Stimulated activated CD4-positive, alpha-beta T cell treated with anti-CD3 and anti-CD28 coated beads, Interleukin-4, amount 100 ng/mL, for 24 hours (primary cell): ENCODE measurements at places on chromosomes 11 and 22.

GRCh38 chr11:12099132-12099873 lies 11.1 kb upstream of the MICAL2 start:
- no peak for DNase-seq

GRCh38 chr22:23833911-23834317 lies 4.9 kb downstream of the DERL3 start:
- no peak for DNase-seq

GRCh38 chr22:40289991-40290459 lies 56.3 kb upstream of the ADSL start:
- DNase-seq: peak; percentile 76

- DNase-seq: no peak
Observed at GRCh38 chr11:6817694-6818093, 18.2 kb upstream of the OR6A2 start.

DNA sequence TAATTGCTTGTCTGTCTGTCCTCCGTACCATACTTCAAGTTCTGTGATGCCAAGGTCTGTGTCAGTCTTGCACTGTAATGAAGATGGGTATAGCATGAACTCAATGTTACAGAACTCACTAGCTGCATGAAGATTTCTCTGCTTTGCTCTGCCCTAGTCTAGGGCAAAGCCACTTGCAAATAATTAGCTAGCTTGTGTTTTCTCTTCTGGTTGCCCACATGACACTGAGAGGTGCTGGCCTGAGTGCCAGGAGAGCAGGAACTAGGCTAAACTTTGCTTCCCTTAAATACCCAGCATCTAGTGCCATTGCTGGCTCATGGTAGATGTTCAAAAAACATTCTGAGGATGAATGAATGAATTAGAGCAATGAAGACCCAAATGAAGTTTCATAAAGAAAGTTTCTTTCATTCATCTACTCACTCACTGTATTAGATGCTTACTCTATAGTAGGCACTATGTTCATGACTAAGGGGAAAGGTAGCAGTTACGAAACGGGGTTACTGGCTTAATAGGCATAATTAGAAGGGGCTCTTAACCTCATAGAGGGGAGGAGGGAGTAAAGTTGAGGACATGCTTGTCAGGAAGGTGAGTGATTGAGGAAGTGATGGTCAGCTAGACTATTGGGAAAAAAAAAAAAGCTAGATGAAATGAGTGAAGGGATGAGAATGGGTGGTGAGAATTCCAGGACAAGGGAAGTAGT lies 4.4 kb upstream of the ENDOD1 start:
- no peak for DNase-seq

- no peak for DNase-seq
Observed at GRCh38 chr22:37741312-37741795, 44.5 kb downstream of the TRIOBP start.

GRCh38 chr22:43447380-43447779 lies 35.6 kb downstream of the MPPED1 start:
- DNase-seq: no peak

DNA sequence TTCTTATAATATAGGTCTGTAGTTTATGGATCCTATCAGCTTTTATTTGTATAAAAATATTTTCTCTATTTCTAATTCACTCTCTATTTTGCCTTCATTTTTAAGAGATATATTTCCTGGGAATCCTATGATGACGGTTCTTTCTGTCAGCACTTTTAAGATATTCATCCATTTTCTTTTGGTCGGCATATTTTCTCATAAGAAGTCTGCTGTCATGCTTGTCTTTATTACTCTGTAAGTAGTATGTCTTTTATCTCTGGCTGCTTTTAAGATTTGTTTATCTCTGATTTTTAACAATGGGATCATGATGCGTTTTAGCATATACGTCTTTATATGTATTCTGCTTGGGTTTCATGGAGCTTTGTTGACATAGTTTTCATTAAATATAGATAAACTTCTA lies 175.5 kb downstream of the SNX19 start:
- DNase-seq: no peak

DNA sequence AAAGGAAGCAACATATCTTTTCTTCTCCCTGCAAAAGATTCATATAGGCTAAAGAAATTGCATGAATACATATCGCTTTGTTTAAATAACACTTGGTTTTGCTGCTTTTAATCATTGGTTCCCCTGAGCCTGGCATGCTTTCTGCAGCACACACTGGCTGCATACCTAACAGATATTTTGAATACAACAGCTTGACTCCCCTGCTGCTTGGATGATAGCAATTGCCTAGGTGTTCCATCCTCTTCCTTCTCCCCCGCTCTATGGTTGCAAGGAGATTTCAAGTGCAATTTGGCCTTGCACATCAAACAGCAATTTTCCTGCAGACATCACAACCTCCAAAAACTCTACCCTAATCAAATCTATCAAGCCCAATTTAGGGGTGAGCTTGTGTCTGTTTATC lies 430.0 kb downstream of the NTM start:
- no peak for DNase-seq

DNA sequence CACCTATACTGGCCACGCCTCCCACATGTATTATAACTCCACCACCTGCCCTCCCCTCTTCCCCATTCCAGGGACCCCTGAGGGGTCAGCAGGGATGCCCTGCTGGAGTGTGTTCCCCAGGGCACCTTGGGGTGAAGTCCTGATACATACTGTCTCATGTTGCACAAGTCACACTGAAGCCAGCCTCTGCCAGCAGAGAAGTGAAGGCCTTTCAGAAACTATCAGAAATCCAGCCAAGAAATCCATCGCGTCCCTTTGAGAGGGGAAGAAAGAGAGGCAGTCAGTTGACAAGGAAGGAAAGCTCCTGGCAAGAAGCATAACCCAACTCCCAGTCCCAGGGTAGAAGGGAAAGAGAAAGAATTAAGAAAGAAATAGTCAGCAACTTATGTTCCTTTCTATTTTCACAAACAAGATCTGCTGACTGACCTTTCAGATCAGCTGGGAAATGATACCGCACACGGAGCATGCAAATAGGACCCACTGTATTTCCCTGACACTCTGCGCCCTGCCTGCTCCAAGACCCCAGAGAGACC lies 45.2 kb downstream of the SC5D start:
- no peak for DNase-seq

GRCh38 chr11:16591157-16591556 lies 147.3 kb upstream of the C11orf58 start:
- no peak for DNase-seq

DNA sequence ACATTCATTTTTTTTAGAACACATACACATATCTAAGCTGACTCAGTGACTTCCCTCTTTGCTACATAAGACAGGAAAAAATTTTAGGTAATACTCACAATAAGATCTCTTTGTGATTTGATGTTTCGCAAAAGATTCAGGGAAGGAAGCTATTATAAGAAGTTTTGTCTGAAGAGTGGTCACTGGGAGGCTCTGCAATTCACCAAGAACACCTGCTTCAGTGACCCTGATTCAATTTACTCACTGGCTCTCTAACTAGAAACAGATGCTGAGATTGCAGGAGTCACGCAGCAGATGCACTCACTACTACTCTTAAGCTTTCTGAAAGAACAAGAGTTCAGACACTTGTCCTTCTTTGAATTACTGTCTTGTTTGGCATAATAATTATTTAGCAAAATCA lies 193.6 kb upstream of the DDI1 start:
- no peak for DNase-seq

GRCh38 chr11:21179770-21180169 lies 510.4 kb downstream of the NELL1 start:
- no peak for DNase-seq

DNA sequence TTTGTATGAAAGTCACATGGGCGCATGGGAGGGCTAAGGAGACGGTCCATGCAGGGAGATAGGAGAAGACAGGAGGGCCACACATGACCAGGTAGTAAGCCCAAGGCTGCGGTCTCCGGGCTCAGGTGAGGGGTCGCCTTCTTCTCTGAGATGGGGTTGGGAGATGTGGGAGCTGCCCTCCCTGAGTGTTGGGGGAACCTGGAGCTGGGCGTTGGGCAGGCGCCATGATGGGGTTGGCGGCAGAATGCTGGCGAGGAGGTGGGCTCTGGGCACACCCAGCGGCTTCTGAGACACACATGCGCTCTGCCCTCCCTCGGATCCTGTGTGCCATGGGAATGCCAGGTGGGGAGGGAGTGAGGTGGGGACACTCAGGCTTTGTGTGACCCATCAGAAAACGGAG lies 254.8 kb downstream of the TBC1D22A start:
- no peak for DNase-seq

- DNase-seq: no peak
Observed at GRCh38 chr11:61476371-61476770, 32.2 kb upstream of the LRRC10B start.

GRCh38 chr22:24810043-24810749 lies 4.2 kb downstream of the SGSM1 start:
- no peak for DNase-seq

DNA sequence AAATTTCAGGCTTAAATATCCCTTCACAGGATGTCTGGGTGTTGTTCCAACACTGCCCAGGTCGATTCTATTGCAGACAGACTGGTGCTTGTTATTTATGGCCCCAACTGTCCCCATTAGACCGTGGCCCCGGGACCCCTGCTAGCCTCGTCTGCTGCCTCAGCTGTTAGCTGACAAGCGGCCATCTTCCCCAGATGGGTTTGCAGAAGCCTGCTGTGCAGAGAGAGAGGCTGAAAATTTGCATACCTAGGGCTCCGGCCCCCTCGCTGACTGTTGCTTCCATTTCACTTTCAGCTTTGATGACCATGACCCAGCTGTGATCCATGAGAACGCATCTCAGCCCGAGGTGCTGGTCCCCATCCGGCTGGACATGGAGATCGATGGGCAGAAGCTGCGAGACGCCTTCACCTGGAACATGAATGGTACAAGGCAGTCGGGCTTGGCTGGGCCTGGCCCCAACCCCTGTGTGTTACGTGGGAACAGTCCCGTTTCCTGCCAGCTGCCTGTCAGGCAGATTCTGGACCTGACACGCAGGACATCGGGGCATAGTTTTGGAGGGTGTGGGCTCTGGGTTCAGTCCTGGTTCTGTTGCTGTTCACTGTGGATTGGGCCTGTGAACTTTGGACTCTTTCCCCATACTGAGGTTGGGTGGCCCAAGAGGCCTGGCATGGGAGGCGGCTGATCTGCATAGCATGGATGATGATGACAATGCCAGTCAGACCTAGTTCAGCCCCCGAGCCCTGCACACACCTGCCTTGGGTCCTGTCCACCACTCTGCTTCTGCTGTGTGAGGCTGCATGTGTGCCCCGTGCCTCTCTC lies 16.4 kb downstream of the SMARCB1 start:
- DNase-seq: no peak

GRCh38 chr11:132168344-132168981 lies 798.0 kb downstream of the NTM start:
- no peak for DNase-seq

DNA sequence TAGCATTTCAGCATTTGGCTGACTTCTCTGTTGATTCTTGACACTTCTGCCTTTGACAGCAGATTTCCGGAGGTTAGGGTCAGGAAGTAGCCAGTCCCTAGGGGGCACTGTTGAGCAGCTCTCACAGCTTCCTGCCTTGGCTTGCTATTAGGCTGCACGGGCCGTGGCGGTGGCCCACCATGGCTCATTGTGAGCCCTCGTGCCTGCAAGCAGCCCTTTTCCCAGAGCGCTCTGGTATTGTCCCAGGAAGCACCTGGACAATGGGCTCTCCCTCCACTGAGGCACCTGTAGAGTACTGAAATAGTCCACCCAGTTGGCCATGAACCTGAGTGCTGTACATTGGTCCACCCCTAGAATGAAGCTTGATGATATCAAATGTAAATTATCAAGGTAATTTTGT lies 100.2 kb upstream of the GAL start:
- DNase-seq: peak; percentile 60

GRCh38 chr11:116533186-116533825 lies 239.5 kb downstream of the BUD13 start:
- DNase-seq: no peak

DNA sequence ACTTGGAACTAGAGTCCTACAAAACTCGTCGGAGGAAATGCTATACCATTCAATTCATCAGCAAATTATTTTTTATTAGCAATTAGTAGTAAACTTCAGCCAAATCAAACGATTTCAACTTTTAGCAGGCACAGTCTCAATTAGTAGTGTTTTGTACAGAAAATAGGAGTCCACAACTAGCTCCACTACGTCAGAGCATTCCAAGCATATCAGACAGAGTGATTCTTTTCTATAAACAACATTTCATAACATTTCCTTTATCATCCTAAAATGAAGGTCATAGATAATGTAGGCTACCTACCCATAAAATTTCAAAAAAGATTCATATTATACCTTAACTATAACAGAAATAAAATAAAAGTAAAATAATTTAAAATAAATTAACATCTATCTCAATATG lies 169.9 kb downstream of the KIF18A start:
- DNase-seq: no peak

DNA sequence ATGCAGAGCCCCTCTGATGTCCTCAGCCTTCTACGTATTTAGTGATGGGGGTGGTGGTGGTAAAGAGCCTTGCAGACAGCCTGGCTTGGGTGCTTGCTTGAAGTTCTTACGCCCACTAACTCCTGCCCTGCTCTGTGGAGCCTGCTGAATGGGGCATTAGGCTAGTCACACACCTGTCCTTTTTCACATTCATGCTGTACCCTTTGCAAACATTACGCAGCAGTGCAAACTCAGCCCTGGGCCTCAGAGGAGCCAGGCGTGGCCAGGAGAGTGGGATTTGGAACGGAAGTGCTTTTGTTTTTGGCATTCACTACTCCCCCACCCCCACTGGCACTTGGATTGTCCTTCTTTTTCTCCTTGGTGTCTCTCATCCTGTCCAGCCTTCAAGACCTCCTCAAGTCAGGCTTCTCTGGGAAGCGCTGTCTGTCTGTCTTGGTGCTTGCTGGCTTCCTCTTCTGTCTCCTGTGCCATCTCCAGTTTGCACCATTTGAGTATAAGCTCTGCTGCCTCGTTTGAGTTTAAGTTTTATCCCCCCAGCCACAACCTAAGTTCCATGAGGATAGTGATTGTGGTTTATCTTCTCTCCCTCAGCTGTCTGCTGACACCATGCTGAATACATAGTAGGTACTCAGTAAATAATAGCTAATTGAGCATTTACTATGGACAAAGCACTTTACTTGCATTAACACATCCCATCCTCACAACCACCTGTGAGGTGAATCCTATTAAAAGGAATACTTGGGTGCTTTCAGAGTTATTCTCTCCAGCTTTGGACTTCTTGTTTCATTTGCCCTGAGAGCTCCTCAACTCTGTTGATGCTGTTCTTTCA lies 26.7 kb downstream of the ZBTB16 start:
- DNase-seq: no peak

GRCh38 chr11:124970925-124971324 lies 16.9 kb downstream of the CCDC15 start:
- DNase-seq: no peak

GRCh38 chr22:30434843-30435242 lies 9.3 kb downstream of the MTFP1 start:
- no peak for DNase-seq

DNA sequence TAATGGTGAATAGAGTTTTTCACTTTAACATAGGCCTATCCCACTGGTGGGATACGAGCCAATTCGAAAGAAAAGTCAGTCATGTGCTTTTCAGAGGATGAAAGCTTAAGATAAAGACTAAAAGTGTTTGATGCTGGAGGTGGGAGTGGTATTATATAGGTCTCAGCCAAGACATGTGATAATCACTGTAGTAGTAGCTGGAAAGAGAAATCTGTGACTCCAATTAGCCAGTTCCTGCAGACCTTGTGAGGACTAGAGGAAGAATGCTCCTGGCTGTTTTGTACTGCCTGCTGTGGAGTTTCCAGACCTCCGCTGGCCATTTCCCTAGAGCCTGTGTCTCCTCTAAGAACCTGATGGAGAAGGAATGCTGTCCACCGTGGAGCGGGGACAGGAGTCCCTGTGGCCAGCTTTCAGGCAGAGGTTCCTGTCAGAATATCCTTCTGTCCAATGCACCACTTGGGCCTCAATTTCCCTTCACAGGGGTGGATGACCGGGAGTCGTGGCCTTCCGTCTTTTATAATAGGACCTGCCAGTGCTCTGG lies at the start of gene TYR:
Gene TYR (plus strand): TSS at position 185 of the 541 bp plus-strand sequence. CDS start 79 bp downstream, at position 264.
- no peak for DNase-seq

GRCh38 chr11:34748036-34748435 lies 127.1 kb downstream of the EHF start:
- no peak for DNase-seq
